ENCODE measurements at places on chromosomes 16 and 17.
A peak's percentile ranks its signal among the peaks of the same experiment; 100 is the strongest.

GRCh38 chr16:56916571-56917403 lies 15.2 kb upstream of the HERPUD1 start:
- no peak for DNase-seq

DNA sequence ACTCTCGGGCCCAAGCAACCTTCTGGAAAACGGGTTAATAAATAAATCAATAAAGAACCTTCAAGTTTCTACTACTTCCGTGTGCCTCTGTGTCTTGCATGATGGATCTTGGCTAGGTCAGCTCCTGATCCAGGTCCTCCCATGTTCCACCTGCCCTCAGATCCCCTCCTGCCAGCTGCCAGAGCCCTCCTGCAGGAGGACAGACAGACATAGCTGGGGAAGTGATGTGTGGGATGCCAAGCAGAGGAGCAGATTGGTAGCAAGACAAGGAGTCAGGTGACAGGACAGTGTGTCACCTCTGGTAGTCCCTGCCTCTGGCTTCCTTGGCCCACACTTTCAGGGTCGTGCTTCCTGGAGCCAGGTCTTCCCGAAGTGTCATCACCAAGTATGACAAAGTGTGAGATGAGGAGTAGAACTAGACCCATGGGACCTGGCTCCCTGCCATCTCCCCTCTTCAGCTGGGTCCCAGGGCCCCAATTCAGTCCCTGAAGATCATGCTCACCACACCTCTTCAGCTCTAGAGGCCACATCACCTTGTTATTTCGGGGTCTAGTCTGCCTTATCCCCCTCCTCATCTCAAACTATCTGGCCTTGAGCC lies 1.0 kb upstream of the EPN3 start:
- no peak for DNase-seq

GRCh38 chr17:79104898-79105600 lies 30.4 kb downstream of the ENGASE start:
- no peak for DNase-seq

DNA sequence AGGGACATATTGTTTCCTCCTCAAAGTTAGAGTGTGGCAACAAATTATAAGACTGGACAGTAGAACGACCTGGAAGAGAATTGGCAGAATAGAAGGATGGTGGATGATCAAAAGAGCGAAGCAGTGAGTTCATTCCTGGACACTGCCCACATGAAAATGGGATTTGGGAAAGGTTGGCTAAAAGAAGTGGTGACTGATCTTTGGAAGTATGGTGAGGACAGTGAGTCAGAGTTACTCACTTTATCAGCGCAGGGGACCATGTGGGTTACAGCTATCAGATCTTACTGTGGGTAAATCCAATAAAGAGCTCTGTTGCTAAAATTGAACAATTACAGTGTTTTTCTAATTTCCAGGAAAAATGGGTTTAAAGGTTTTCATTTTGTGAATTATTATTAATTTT lies 2.7 kb upstream of the TANC2 start:
- no peak for DNase-seq

DNA sequence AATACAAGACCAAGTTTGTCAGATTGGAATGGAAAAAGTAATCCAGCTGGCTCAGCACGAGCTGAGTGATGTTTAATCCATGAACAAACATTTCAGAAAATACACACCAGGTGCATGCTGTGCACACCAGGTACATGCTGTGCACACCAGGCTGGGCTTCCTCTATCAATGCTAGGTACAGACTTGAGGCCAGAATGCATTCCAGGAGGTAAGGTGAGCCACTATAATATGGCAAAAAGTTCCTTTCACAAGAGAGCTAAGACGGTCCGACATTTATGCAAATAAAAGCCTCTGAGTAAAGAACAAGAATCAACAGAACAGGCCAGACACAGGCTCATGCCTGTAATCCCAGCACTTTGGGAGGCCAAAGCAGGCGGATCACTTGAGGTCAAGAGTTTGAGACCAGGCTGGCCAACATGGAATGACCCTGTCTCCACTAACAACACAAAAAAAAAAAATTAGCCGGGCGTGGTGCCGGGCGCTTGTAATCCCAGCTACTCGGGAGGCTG lies 128.2 kb downstream of the ZNF778 start:
- DNase-seq, result no peak

DNA sequence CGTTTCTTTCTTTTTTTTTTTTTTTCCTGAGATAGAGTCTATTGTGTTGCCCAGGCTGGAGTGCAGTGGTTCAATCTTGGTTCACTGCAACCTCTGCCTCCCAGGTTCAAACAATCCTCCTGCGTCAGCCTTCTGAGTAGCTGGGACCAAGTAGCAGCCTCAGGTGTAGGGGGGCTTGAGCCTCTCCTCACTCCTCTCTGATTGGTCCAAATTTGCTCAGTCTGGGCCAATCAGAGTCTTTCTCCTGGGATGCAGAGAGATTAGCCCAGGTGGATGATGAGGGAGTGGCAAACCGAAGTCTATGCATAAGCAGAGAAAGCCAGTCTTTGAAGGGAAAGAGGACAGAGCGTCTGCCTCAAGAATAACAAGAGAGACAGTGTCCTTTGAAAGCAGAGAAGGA lies 99.0 kb downstream of the BMERB1 start:
- no peak for DNase-seq

GRCh38 chr17:57402681-57403180 lies 146.4 kb downstream of the MSI2 start:
- no peak for DNase-seq

DNA sequence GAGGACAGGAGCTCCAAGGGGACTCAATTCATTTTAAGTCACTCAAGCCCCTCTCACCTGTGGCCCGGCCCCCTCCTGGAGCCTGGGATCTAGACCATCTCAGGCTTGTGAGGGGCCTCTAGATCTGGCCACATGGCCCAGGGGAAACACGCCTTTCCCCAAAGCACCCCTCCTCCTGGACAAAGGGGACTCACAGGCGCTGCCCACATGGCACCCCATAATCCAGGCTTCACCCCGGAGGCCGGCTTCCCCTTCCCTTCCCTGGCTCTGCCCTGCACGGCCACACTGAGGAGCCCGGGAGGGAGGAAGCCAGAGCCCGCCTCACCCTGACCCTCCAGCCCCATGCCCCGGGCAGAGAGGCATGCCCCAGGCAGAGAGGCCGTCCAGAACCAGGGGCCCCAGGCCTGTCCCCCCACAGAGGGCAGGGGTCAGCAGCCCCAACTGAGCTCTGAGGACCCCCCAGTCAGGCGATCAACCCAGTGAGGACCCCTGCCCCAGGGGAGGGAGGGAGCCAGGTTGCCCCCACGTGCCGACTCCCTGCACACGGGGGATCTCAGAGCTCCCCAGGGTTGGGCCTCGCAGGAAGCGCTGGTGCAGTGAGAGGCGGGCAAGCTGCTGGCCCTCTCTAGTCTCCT lies 10.9 kb downstream of the HS3ST6 start:
- no peak for DNase-seq

- DNase-seq, result no peak
Measured at GRCh38 chr17:48586355-48587258, 3.4 kb downstream of the HOXB3 start.

GRCh38 chr17:1813088-1813487 lies 16.6 kb downstream of the SMYD4 start:
- DNase-seq, result no peak

DNA sequence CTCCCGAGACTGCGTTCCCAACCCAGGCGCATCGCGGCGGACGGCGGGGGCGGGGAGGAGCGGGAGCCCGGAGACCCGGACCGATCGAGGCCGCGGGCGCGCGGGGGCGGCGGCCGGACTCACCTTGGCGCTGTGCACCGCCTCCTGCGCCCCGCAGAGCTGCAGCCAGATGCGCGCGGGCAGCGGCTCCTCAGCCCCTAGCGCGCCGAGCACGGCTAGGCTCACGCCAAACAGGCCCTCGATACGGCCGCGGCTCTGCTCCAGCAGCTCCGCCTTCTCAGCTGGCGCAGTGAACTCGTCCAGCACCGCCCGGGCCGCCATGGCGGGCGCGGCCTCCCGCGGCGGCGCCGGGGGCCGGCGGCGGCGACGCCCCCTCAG lies 339 bp downstream of the N4BP1 start:
- DNase-seq, result no peak

GRCh38 chr16:68064791-68065365 lies 20.3 kb upstream of the NFATC3 start:
- DNase-seq, result peak; percentile 43

GRCh38 chr17:56602292-56603130 lies 9.0 kb downstream of the NOG start:
- DNase-seq, result peak; percentile 87

- DNase-seq, result no peak
Measured at GRCh38 chr16:87457709-87458423, 35.0 kb downstream of the ZCCHC14 start.

GRCh38 chr16:86869288-86870022 lies 291.1 kb downstream of the FOXL1 start:
- DNase-seq, result no peak

DNA sequence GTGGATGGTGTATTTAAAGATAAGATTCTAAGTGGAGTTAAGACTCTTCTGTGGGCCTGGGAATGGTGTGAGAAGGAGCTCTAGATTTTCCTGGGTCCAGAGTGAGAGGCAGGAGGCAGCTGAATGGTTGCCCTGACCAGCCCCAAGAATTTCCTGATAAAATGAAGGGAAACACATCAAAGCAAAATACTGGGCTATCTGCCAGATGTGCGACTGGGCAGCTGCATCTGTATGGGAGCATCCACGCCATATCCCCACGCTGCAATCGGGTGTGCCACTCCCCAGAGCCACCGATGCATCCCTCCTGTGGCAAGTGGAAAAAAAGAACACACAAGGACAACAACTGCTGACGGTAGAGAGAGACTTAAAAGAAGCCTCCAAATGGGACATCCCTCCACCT lies 84.3 kb upstream of the COX10 start:
- DNase-seq, result no peak

- no peak for DNase-seq
Measured at GRCh38 chr16:14492614-14493013, 137.4 kb downstream of the PARN start.

DNA sequence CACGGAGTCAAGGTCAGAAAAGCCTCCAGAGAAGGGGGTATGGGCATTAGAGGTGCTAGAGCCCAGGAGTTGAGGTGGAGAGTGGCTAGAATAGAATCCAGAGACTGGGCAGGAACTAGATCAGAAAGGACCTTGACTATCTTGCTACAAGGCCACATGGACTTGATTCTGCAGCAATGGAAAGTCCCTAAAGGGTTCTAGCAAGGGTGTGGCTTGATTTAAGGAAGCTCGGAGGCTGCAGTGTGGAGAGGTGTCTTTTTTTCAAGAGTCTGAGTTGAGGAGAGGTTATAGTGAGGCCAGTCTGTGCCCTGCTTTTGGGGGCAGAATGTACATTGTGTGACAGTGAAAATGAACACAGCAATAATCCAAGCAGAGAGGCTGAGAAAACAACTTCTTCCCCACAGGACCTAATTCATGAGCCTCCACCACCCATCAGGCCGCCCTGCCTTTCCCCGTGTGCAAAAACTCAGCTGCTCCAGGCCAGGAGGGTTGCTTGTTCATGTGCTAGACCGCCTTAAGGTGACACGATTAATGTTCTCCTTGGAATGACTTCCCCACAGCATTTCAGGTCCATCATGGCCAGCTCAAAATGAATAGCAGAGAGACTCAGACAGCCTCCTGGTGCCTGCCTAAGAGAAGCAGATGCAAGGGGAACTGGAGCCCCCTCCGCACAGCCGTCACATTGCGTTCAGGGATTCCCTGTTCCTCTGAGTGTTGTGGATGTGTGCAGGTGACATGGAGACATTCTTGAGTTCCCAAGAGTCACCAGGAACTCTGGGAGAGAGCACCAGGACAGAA lies 8.7 kb upstream of the BEAN1 start:
- no peak for DNase-seq

DNA sequence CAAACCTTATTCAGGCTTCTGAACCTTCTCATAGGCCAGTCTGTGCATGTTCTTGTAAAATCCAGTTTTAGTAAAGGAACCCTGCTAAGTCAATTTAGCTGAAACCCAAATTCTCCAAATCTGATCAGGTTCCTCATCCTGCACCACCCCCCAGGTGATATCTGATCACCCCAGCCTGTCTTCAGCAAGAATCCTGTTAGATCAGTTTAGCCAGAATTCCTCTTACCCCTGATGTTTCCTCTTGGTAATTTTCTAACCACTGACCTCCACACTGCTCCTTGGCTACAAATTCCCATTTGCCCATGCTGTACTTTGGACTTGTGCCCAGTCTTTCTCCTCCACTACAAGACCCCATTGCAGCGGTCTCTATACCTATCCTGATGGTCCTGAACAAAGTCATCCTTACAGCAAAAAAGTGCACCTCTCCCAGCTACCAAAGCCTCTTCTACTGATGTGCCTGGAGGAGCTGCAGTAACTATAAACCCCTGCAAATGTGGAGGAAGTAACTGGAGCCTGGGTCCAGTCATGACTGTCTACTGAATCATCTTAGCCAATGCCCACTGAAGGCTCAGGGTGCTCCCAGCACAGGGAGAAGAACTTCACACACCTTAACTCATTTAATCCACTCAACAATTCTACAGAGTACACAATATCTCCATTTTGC lies 23.8 kb downstream of the TEX14 start:
- DNase-seq, result no peak

- no peak for DNase-seq
Measured at GRCh38 chr16:48165961-48166578, 10.3 kb upstream of the ABCC12 start.

- DNase-seq, result no peak
Measured at GRCh38 chr17:28484296-28484695, 10.9 kb downstream of the SLC13A2 start.

- DNase-seq, result no peak
Measured at GRCh38 chr17:77327566-77328464, 187.0 kb downstream of the SEC14L1 start.

DNA sequence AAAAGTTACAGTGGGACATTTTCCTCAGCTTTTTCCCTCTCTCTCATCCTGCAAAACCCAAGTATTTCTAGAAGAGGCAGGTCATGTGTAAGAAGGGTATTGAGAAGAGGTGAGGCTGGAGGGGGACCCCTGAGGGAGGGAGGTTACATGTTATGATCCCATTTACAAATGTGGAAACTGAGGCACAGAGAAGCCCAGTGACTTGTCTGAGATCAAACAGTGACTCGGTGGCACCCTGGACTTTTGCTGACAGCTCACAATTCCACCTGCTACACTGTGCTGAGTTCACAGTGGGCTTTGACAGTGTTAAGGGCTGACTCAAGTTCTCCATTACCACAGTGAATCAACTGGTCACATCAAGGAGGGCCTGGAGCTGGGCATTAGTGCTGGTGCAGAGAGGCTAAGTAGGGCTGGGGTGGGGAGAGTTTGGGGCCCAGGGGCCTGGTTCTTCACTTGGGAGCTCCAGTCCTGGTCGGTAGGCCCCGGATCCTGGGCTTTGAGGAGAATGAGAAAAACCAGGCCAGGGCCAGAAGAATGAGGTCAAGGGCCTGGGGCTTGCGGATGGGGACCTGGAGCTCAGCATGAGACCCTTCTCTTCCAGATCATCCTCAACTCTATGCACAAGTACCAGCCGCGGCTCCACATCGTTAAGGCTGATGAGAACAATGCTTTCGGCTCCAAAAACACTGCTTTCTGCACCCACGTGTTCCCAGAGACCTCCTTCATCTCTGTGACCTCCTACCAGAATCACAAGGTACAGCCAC lies 26.0 kb downstream of the TBX4 start:
- no peak for DNase-seq

Measured in naive thymus-derived CD8-positive, alpha-beta T cell (primary cell).